Cardiac muscle cell (in vitro differentiated cells and primary cell): ENCODE measurements at places on chromosomes 13 and 19. TPM values are rescaled to one million over a fixed set of nuclear protein-coding genes. Genes with fewer than 3 reads are reported as not detected.

The PTPRH gene
- total RNA-seq: 3.0 and 6.9 TPM in 2 replicates

The ZNF749 gene
- 11.8 and 13.7 TPM in 2 replicates for total RNA-seq

- DNase-seq: no peak
Observed at GRCh38 chr13:93420206-93420605, 193.6 kb downstream of the GPC6 start.

The SYNGR4 gene
- total RNA-seq: 0.57 TPM in 1 of 2 replicates, not detected in the other

- DNase-seq: no peak
Observed at GRCh38 chr19:7746903-7747884, at the start of gene CD209. Gene CD209, minus strand, starts transcription at chr19:7747534. Its CDS starts 23 bp downstream, at chr19:7747511.

- DNase-seq: no peak
Observed at GRCh38 chr13:94978516-94978915, 266.2 kb upstream of the SOX21 start.

GRCh38 chr13:46313024-46313423 lies 74.0 kb downstream of the RUBCNL start:
- no peak for DNase-seq

DNA sequence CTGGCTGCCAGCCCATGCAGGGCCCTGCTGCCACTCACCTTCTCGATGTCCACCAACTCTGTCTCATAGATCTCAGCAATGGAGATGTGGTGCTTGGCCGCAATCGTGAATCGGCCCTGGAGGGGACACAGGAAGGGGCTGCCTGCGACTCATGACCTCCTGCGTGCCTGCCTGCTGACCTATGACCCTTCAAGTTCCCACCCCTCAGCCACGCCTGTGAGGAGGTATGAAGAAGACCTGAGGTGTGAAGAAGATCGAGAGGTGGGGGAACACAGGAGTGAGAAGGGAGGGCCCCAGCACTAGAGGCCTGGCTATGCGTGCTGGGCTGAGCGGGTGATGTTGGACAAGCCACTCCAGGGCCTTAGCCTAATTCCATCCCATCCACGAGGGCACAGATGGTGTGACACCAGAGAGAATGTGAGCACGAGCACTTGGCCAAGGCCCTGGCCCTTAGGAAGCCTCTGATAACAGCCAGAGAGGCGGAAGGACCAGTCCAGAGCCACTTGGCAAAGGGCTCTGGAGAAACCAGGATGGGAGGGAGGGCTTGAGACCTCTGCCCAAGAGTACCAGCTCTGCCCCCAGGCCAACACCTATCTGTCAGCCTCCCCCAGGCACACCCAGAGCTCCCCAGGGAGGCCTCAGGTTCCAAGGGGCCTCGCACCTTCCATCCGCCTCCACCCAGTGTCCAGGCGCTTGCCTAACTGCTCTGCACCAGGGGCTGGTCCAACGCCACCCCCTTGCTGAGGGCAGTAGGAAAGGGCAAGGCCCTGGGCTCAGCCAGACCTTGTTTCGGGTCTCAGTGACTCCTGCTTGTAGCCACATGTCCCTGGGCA lies 9.6 kb upstream of the KPTN start:
- no peak for DNase-seq

GRCh38 chr13:113592571-113592970 lies 8.0 kb downstream of the TFDP1 start:
- no peak for DNase-seq

DNA sequence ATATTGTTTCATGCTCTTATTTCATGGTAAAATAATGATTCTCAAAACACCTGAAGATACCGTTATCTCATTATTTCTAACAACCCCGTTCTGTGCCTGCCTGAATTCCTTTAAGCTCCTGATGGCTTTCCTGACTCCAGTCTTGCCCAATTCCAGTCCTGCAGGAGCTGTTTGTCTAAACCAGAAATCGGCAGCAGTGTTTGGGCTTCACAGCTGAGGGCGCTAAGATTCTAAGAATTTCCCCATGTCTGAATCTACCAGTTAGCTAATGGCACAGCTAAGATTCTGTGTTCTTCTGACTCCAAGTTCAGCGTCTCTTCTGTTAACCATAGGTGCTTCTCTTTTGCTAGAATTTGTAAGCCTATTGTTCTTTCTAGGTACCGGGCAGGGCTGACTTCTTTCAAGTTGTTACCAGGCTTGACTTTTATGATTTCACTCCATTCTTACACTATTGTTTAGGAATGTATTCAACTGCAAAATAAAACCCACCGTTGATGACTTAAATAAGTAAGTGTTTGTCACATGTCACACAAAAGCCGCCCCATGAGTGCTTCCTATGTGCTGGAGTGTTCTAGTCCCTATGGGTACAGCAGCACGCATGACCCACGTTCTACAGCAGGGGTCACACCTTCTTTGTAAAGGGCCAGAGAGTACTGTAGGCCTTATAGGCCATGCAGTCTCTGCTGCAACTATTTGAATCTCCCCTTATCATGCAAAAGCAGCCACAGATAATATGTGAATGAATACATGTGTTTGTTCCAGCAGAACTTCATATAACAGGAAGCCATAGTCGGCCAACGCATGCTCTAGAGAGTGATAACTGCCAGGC lies 168.3 kb upstream of the RNF113B start:
- DNase-seq: no peak

GRCh38 chr13:45446181-45446580 lies 18.6 kb upstream of the COG3 start:
- no peak for DNase-seq

DNA sequence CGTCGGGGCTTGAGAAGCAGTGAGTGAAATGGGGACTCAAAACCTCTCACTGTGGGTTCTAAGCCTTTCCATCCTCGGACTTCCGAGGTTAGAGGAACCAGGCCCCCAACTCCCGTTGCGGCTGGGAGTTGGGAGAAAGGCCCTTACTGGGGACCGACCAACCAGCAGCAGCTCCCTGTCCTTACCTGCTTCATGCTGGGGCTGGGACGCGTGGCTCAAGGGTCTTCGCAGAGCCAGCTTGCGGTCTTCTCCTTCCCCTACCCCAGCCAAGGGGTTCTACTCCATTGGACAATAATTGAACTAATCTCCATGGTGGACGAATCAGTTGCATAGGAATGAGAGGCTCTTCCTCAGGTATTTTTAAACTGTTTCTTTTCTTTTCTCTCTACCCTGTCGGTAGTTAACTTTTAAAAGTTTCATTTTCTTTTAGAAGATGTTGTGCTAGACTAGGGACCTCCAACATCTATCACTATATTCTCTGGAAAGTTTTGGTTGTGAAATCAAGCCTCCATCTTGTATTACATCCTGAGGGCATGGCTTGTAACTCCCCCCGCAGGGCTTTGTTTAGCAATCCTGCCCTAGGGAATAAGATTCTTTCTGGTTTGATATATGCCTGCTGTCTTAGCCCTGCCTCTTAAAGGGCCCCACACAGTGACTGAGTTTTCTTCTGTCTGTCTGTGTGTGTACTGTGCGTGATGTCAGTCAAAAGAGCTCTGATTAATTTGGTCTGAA lies 1027.1 kb upstream of the PCDH9 start:
- DNase-seq: no peak

The PRODH2 gene
- total RNA-seq: 0.09 TPM in 1 of 2 replicates, not detected in the other

- peak; percentile 14 for DNase-seq
Observed at GRCh38 chr13:52737965-52738364, 1.7 kb downstream of the CNMD start.

DNA sequence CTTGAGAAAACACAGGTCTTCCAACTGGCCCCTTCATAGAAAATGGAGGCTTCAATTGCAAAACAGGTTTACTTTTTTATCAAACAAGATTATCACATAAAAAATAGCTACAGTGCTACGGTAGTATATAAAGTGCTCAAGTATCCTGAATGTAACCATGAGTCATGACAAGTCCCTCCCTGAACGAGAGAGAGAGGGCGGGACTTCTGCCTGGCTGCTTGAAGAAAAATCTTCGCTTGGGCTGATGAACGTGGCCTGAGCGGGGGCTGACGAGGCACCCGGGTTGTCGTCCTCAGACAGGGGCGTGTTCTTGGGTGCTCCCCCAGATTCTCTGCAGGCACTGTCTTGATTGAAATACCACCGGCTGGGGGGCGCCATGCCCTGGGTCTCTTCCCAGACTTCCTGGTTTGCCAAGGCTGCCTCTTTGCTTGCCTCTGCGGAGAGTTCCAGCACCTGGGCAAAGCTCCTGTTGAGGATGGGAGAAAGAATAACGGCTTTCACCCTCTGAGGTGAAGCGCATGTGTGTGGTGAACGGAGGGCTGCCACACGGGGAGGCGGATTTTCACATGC lies 23.2 kb upstream of the CPAMD8 start:
- DNase-seq: peak; percentile 56

- no peak for DNase-seq
Observed at GRCh38 chr19:13691569-13692435, 72.5 kb upstream of the MRI1 start.

DNA sequence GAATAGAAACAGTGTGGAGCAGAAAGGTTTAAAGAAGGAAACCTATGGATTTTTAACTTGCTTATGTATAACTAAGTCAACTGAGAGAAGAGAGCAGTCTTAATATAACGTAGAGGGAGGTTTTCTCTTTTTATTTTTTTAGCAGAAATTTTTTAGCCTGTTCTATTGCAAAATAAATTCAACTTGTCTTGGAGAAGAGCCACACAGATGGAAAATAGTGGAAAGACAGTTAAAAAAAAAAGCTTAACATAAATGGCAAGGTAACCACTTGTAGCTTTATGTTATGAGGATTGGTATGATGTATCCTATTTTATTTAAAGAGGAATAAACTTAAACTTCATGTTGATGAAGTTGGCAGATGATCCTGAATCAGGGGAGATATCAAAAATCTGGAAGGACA lies 312.4 kb downstream of the SHISA2 start:
- no peak for DNase-seq

The CGB5 gene
- not detected in 2 replicates for total RNA-seq

DNA sequence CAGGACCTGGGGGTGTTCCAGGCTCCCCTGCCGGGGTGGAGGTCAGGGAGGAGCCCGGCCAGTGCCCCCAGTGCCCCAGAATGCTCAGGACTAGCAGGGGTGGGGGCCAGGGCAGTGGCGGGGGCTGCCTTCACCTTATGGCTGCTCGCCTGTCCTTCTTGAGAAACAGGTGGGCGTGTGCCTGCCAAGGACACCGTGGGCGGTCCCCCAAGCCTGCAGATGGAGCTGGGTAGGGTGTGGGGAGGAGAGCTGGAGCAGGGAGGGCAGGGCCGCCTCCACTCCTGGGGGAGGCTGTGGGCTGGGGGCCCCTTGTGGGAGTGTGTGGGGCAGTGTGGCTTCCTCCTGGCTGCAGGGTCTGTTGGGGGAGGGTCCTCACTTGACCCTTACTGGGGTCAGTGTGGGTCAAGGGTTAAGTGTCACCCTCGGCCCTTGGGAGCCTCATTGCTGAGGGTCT lies 160.1 kb downstream of the KDM4B start:
- DNase-seq: peak; percentile 75
